Activated CD4-positive, alpha-beta memory T cell treated with anti-CD3 and anti-CD28 coated beads, Interleukin-2, amount 10 ng/mL, durations not matched to agents 7 days and 5 days (primary cell): ENCODE measurements at places on chromosomes 11 and 22.

DNA sequence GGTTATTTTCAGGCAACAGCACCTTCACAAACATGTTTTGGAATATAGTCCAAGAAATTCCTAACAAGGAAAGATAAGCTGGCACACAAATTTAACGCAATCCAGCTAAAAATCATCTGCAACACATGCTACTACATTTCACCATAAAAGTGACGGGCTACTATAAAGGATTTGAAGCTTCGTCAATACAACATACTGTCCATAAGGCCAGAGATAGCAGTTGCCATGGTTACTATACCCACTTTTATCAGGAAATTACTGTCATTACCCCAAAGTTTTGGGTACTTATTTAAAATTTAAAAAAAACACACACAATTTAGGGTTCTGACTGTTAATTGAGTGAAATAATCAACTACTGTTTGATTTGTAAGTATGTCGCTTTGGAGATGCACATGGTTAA, 6.9 kb downstream of the PHF21A start:
- DNase-seq, result no peak

GRCh38 chr22:37734402-37734700, 37.5 kb downstream of the TRIOBP start:
- no peak for DNase-seq

- DNase-seq, result no peak
Observed at GRCh38 chr22:44783581-44783980, 31.2 kb downstream of the ARHGAP8 start.

DNA sequence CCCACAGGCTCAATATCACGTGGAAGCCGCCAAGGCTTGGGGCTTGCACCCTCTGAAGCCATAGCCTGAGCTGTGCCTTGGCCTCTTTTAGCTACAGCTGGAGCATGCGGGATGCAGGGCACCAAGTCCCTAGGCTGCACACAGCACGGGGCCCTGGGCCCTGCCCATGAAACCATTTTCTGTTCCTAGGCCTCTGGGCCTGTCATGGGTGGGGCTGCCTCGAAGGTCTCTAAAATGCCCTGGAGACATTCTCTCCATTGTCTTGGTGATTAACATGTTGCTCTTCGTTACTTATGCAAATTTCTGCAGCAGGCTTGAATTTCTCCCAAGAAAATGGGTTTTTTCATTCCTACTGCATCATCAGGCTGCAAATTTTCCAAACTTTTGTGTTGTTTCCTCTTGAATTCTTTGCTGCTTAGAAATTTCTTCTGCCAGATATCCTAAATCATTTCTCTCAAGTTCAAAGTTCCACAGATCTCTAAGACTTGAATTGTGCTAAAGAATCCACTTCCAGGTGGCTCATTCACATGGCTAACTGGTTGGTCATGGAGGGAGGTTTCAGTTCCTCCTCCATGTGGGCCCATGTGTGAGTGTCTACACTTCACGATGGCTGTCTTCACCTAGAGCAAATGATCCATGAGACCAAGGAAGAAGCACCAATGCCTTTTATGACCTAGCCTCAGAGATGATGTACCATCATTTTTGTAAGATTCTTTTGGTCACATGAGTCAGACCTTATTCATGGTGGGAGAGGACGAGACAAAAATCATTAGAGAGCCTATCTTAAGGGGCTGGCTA, 7.4 kb upstream of the CREBZF start:
- no peak for DNase-seq

- no peak for DNase-seq
Observed at GRCh38 chr22:49693848-49694247, 133.8 kb downstream of the BRD1 start.

- no peak for DNase-seq
Observed at GRCh38 chr11:63879598-63880402, 37.2 kb downstream of the RCOR2 start.

DNA sequence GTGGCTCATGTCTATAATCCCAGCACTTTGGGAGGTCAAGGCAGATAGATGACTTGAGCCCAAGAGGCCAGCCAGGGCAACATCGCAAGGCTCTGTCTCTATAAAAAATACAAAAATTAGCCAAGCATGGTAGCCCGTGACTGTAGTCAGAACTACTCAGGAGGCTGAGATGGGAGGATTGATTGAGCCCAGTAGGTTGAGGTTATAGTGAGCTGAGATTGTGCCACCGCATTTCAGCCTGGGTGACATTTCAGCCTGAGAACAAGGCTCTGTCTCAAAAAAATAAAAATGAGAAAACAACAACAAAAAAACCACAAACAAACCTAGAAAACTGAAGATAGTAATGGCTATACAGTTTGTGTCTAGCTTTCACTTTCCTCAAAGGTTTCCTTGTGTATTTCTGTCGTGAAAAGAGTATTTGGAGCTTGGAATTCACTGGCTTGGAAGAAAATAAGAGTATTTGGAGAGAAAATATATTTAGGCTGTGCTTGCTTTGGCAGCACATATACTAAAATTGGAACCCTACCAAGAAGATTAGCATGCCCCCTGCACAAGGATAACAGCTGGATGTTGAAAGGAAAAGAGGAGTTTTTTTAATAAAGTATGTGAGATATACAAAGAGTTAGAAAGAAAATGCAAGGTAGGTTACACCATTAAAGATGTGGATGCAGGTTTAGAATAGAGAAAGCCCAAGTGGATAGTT, 3.9 kb upstream of the BIRC3 start:
- no peak for DNase-seq

DNA sequence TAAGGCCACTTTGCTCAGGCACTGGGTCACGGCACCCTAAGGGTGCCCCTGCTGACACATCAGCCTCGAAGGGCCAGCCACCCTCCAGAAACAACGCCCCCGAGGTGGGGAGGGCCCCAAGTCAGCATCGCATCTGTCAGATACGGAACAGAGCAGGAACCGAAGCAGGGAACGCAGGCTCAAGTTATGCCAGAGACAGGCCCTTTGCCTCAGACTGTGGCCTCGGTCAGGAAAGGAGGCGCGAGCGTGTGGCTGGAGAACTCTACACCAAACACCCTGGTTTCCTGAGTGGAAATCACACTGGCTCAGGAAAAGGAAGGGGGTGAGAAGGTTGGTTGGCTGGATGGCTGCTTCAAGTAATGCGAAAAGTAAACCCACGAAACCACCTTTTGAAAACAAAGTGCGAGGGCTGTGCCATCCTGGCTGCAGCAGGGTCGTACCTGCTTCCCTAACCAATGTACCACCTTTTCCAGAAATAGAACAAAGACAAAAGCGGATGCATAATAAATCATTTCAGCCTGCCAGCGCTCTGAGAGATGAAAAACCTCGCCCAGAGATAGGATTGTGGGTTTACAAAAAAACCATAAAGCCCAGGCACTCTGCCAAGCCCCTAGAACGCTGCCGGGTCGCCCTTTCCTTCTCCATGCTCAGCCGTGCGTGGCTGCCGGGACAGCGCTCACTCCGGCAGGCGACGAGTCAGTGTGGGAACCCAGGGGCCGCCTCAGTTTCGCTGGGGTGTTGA, 38.6 kb downstream of the TRMU start:
- DNase-seq, result no peak

DNA sequence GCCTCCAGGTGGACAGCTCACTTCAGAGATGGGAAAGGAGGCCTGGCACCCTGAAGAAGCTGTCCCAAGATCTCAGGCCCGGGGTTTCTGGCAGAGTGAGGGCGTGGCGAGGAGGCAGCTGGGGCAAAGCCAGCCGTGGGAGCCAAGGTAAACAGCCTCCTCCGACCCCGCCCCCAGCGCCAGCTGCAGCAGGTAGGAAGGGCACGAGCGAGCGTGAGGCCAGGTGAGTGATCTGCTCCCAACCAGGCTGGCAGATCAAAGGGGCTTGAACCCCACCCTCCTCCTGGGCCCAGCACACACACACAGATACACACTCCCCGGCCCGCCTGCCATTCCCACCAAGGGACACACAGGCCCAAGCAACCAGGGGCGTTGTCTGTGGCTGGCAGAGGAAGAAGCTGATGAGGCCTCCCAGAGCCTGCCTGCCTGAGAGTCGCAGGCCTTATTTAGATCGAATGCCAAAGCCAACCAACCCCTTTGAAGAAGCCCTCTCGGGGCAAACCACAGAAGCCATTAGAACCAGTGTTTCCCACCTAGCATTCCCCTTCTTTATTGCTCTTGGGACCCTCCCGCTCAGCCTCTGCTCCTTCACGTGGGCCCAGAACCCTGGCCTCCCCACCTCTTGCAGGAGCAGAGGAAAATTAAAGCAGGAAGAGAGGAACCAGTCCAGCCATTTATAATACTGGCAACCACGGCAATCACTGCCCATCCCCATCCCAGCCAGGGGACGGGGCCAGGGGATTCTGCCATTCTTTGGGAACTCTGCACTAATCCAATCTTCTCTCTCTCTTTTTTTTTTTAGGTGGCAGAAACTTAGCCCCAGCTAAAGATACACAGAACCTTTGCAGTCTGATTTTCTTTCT, 5.0 kb downstream of the PDGFB start:
- DNase-seq, result no peak

- DNase-seq, result no peak
Observed at GRCh38 chr22:48432781-48433518, 1394.7 kb downstream of the BRD1 start.
